Urinary bladder (tissue), 4 donors: ENCODE measurements at places on chromosomes 1 and 21. TPM values are rescaled to one million over a fixed set of nuclear protein-coding genes. Genes with fewer than 3 reads are reported as not detected.

The SLC30A2 gene
- 1.7 TPM for total RNA-seq

The IL20 gene
- total RNA-seq: not detected

The GPR25 gene
- total RNA-seq: not detected

The LRRC39 gene
- total RNA-seq: 13.8 TPM

The CIART gene
- 2.4 TPM for total RNA-seq

The CBS gene
- total RNA-seq: 9.2 TPM

The OPRD1 gene
- 0.05 TPM for total RNA-seq

The FCRL1 gene
- total RNA-seq: 0.63 TPM

The MAN1C1 gene
- 18.2 TPM for total RNA-seq

The ATP1A4 gene
- total RNA-seq: 8.3 TPM

The OR2T11 gene
- not detected for total RNA-seq
